ENCODE measurements at places on chromosomes 7 and 10. TPM values are rescaled to one million over a fixed set of nuclear protein-coding genes. Genes with fewer than 3 reads are reported as not detected.

- DNase-seq, result no peak
These were observed 61.4 kb downstream of the ABI1 start for GRCh38 chr10:26799342-26799741.

DNA sequence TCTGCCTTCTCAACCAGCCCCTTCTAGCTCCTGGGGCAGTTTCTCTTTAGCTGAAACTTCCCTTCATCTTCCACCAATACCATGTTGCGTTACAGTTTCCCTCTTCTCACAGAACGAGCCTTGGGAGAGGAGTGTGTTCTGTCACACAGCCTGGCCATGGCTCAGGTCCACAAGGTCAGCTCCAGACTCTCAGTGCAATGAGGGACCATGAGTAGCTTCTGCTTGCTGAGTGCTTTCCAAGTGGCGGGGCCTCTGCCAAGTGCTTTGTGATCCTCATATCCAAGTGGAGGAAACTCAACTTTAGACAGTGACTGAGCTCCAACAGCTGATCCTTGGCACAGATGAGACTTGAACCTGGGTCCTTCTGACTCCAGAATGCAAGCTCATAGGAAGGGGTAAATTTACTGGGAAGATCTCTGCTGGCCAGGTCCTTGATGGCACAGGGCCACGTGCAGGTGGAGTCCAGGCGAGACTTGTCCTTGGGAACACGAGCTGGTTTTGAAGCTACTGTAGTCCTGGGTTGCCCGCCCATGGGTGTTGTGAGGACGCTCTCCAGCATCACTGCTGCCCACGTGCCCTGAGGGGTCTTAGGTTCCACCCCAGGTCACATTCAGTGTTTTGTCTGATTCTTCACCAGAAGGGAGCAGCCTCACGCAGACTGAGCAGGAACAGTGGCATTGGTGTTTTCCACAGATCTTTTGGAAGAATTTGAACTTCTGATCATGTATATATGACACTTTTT, 238.0 kb downstream of the EBF3 start:
- no peak for DNase-seq

GRCh38 chr10:58806970-58807628, 294.4 kb downstream of the BICC1 start:
- peak; percentile 48 for DNase-seq

- DNase-seq, result no peak
These were observed 6.8 kb downstream of the VIPR2 start for GRCh38 chr7:159137906-159138305.

GRCh38 chr7:149369497-149369896, 91.4 kb downstream of the ZNF777 start:
- DNase-seq, result no peak

DNA sequence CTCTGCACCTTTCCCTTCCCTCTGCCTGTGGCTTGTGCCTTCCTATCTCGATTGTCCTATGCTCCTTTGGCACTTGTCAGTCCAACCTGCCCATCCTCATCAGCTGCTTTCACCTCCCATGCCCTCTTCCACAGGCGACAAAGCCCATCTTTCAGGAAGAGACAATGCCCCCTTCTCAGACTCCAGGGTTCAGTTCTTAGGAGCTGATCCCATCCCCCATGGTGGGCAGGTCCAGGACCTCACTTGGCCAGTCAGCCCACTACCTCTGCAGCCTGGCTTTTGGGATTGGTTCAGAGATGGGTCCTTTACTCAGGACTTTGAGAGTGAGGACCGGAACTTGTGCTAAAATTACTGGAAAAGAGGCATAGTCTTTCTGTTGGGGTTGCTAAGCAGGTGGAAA, 74.0 kb upstream of the NANOS1 start:
- DNase-seq, result no peak

- DNase-seq, result no peak
These were observed 111.2 kb downstream of the VIPR2 start for GRCh38 chr7:159033473-159033825.

GRCh38 chr7:38190011-38190410, 12.0 kb downstream of the STARD3NL start:
- DNase-seq, result peak; percentile 67

DNA sequence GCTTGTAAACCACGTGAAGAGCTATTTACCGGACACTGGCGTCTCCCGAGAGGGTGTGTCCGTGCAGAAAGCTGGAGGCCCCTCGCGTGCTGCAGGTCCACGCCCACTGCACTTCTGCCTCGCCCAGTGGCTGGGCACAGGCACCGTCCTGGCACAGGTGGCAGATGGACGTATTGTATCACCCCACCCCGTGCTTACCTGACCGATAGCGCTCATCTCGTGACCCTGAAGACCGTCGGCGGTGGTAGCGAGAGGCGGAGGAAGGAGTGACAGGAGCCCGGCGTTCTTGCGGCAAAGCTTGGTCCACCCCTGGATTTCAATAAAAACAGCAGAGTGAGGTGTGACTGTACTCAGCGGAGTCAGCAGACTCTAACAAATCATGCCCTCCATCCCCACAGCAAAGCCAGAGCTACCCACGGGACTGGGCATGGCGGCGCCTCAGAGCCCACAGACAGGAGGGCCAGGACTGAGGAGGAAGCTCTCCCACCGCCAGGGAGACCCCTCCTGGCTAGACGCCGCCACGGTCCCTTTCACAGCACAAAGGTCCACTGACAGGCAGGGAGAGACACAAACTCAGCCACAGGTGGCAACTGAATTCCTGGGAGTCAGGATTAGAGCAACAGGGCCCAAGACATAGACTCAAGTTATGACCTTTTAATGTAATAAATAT, 217.1 kb downstream of the DIP2C start:
- DNase-seq, result no peak

DNA sequence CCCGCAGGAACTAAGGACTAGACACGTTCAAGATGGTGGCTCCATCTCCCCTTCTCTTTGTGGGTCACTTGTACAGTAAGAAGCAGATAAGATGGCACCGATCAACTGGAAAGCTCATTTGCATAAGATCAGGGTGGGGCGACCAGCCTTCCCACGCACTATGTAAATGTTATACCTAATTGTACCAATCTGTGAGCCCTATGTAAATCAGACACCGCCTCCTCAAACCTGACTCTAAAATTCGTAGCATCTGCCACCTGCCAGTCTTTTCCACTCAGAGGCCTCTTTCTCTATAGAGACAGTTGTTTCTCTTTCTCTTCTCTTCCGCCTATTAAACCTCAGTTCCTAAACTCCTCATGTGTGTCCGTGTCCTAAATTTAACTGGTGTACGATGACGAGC, 324.5 kb downstream of the PHF14 start:
- DNase-seq, result no peak

DNA sequence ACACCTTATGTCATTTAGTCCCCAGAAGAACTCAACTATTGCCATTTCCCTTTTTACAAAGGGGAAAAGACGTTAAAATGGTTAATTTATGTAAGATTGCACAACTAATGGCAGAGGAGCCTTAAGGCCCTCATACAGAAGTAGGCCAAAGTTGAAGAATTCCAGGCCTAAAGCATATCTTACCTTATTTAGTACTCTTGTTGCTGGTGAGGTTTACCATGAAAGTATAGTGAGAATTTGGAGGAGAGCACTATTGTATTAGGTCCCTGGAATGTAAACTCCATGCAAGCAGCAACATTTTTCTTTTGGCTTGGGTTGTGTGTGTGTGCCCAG, 731 bp upstream of the CRPPA start:
- peak; percentile 34 for DNase-seq

- peak; percentile 40 for DNase-seq
These were observed 45.3 kb downstream of the CYP17A1 start for GRCh38 chr10:102791754-102792395.

DNA sequence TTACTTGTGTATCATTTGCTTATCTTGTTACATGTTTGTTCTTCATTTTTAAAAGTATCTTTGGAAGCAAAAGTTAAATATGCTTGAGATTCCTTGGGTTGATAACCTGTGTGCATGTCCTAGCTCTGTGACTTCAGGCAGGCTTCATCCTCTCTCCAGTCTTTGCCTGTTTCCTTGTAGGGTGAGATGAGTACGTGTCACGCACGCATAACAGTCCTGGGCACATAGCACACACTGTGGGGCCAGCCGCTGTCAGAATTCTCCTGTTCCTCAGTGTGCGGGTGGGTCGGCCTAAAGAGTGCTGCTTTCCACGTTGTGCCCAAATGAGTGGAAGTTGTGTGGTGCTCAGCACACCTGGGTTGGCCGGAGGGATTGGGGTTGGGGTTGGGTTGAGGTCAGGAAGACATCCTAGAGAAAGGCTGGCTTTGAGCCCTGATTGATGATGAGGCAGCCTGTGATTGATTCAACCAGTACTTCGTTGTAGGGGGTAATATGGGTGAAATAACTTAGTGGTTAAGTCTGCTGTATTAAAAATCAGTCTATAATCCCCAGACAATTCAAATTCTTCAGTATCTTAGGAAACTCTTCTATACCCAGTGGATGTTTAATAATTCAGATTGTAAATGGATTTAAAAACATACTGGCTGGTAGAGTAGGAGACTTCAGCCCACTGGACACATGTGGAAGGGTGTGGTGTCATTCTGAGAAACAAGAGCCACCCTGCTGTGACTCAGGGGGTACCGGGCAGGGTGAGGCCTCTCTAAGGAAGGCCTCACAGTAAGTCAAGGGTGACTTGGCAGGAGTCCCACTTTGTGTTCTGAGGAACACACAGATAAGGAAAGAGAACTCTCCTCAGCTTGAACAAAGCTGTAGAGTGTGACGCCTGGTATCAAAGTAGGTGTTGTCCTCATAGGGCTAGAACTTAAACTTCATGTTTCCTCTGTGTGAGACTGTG, 54.8 kb downstream of the DAGLB start:
- peak; percentile 90 for DNase-seq

DNA sequence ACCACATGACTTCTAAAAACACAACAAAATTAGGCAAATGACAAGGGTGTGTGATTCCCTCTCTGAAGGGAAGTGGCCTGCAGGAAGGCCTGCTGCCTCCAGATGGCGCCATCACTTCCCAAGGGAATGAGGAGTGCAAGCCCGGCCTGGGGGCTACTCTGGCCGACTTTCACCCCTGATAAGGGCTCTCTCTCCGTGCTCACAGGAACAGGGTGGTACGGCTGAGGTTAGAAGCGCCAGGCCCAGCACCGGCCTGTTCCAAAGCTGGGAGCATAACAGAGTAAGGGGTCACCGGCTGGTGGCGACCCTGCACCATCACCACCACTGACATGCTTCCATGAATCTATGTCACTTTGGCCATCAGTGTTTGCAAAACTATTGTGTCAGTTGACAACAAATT, 13.1 kb downstream of the RBP3 start:
- DNase-seq, result peak; percentile 44

DNA sequence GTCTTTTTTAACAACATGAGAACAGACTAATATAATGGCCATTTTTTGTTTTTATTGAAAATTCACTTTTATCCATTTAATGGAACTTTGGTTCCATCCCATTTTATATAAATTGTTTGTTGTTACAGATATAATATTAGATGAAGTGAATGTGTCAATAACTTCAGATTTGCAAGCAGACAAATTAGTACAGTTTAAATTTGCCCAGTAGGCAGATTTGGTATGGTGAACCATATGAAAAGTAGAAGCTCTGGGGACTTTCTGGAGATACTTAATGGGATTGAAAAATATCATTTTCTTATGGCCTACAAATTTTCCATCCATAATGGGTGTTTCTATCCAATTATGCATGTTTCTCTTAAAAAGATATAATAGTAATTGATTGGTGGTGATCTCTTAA, 1196.2 kb upstream of the C7orf33 start:
- no peak for DNase-seq

GRCh38 chr7:129990403-129991192, 37.8 kb upstream of the UBE2H start:
- DNase-seq, result peak; percentile 22

DNA sequence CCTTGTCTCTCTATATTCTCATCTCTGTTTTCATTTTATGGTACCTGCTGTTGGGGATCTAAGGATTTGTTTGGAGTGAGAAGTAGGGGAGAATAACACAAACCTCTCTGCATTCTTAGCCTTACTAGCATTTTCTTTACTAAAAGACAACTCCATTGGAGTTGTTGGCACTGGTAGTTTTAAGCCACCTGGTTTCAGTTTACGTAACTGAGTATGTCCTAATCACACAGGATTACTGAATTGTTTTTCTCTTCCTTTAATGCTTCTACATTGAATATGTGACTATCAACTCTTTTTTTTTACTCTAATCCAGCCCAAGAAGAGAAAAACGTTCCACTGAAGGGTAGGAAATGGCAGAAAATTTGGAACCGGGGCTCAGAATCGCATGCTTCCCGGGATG, 30.0 kb upstream of the TRIL start:
- peak; percentile 44 for DNase-seq

DNA sequence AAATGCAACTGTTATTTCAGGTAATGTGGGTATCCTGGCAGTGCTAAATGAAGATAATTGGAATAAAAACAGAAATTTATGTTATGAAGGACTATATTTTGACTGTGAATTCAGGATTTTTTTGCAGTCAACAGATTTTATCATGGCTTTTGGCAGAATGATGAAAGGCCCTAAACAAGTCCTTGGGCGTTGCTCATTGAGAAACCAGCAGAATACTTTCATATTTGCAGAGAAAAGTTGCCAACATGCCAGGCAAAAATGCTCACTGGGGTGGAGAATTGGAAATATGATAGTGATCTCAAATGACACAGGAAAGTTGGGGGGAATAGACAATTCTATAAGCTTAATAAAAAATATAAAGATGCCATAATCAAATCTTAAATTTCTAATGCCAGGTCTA, 121.1 kb downstream of the GPR85 start:
- DNase-seq, result peak; percentile 42

DNA sequence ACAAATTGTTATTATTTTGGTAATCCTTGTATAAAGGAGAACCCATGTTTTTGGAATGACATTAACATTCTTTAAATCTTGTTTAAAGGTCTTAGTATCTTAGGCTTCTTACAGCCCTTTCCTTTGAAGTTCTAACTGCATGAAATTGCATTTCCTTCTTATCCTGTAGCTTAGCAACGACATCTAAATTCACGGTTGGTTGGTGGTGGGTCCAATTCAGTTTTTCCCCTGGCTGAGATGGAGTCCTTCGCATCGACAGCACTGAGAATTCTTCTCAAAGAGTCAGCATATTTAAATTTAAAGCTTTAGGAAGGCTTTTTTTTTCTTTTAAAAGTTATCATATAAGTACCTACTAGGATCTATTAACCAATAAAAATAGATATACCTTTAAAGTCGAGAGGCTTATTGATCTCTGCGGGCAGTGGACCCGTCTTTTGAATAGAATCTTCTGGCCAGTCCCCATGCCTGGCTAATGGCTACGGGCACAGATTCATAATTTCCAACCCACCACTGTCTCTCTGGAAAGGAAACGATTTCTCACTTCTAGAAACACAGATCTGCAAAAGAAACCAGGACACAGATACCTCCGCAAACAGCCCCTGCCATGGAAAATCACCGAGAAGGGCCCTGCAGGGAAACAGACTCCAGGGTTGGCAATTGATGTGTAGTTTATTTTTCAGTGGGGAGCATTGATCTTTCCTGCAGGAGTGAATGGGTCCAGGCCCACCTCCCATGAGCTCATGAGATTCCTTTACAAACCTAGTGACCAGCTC, 63.4 kb downstream of the RAMP3 start:
- DNase-seq, result no peak

GRCh38 chr10:79375321-79376077, 28.2 kb downstream of the PPIF start:
- DNase-seq, result peak; percentile 67

GRCh38 chr10:129848696-129849451, 115.2 kb downstream of the EBF3 start:
- DNase-seq, result peak; percentile 12

Gene CCL24
- not detected for polyA plus RNA-seq

Gene SEMA3E
- 0.43 TPM for polyA plus RNA-seq

Gene CCM2
- 78.7 TPM for polyA plus RNA-seq

Gene LAMB4
- 0.08 TPM for polyA plus RNA-seq

Gene KCNMA1
- 25.1 TPM for polyA plus RNA-seq

Gene HNRNPA2B1
- polyA plus RNA-seq, result 493 TPM

Gene CRYGN
- not detected for polyA plus RNA-seq

Gene CLRN3
- polyA plus RNA-seq, result not detected

Gene ZNF786
- 3.9 TPM for polyA plus RNA-seq

Gene PILRA
- polyA plus RNA-seq, result 1.7 TPM

Gene SPDYE16
- polyA plus RNA-seq, result 0.10 TPM

Gene MDFIC
- polyA plus RNA-seq, result 23.8 TPM

Gene UNCX
- not detected for polyA plus RNA-seq
